Hair follicular keratinocyte (primary cell): ENCODE measurements at places on chromosomes 5 and 9. TPM values are rescaled to one million over a fixed set of nuclear protein-coding genes. Genes with fewer than 3 reads are reported as not detected.

The SLC34A3 gene
- total RNA-seq: not detected in 2 replicates

The PCDHB7 gene
- total RNA-seq: not detected in 2 replicates

The GRM6 gene
- not detected in 2 replicates for total RNA-seq

The HTR4 gene
- not detected in 2 replicates for total RNA-seq

The CLK4 gene
- 2.7 and 5.2 TPM in 2 replicates for total RNA-seq

The KIF12 gene
- total RNA-seq: 0.30 and 6.2 TPM in 2 replicates

The CCDC127 gene
- total RNA-seq: 4.3 and 5.2 TPM in 2 replicates

The TRIM36 gene
- total RNA-seq: 1.7 and 3.7 TPM in 2 replicates

The PRSS3 gene
- 25.7 and 40.3 TPM in 2 replicates for total RNA-seq

The RASEF gene
- total RNA-seq: 0.19 and 0.55 TPM in 2 replicates

The SET gene
- total RNA-seq: 299 and 428 TPM in 2 replicates

The PCDHGB1 gene
- total RNA-seq: 0.23 and 0.38 TPM in 2 replicates

The ADAMTS2 gene
- 0.23 and 0.68 TPM in 2 replicates for total RNA-seq

The TBC1D2 gene
- 51.4 and 61.2 TPM in 2 replicates for total RNA-seq

The RLN1 gene
- 0.42 TPM in 1 of 2 replicates, not detected in the other for total RNA-seq

The SHOC1 gene
- 0.04 TPM in 1 of 2 replicates, not detected in the other for total RNA-seq

The SLC4A9 gene
- total RNA-seq: not detected in 2 replicates

The TEK gene
- 0.23 and 0.27 TPM in 2 replicates for total RNA-seq

The ANKRD18B gene
- 1.8 and 1.9 TPM in 2 replicates for total RNA-seq
